NCI-H2029 treated with DMSO at 0.1 percent for 48 hours (cell line): ENCODE measurements at places on chromosomes 16 and 17.
A peak's percentile ranks its signal among the peaks of the same experiment; 100 is the strongest.

DNA sequence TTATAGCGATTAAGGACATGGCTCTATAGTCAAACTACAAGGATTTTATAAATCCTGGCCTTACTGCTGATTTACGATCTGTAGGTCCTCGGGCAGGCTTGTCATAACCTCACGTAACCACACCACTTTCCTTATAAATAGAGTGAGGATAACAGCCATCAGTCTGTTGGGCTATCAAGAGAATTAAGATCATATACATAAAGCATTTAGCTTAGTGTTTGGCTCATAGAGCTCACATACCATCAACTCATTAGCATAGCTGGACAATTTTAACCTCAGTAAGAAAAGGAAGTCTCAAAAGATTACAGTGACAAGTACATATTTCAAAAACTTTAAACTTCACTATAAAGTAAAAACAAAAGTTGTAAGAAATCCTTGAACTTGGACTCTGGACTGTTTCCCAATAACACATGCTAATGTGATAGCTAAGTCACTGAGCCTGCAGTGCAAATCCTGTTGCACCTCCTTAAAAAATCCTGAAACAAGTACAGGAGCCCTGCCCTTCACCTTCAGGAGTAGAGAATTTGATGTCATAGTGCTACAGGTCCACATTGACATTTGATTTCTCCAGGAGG lies 20.8 kb upstream of the CLEC3A start:
- DNase-seq: no peak

- peak; percentile 12 for DNase-seq
Measured at GRCh38 chr17:7841915-7842379, 7.9 kb downstream of the KDM6B start.

DNA sequence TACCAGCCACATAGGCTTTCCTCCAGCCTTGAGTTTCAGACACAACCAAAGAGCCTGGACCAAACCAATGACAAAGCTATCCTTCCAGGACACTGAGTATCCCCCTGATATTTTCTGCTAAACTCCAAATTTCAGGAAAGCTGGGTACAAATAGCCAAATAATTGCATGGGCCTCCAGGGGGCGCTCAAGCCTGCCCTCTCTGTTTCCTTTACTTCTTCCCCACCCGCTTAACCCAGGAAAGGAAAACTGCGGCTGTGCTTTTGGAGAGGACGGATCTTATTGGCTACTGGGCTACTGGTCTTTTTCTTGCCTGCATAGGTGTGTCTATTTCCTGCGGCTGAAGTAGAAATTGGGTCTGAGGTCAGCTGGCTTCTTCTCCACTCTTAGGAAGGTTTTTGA lies 30.1 kb downstream of the GNGT2 start:
- DNase-seq: peak; percentile 2

DNA sequence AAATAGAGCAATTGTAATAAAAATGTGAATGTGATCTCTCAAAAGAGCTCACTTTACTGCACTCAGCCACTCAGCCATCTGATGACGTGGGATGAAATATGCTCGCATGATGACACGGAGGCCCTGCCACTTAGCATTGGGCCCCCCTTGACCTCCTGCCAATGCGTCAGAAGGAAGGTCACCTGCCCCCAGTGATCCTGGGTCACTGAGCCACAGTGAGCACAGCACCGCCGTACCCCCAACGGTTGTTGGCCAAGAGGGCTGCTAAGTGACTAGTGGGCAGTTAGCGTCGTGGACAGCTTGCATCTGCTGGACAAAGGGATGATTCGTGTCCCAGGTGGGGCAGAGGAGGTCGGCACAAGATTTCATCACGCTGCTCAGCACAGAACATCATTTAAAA lies 22.9 kb downstream of the ZC3H18 start:
- no peak for DNase-seq

DNA sequence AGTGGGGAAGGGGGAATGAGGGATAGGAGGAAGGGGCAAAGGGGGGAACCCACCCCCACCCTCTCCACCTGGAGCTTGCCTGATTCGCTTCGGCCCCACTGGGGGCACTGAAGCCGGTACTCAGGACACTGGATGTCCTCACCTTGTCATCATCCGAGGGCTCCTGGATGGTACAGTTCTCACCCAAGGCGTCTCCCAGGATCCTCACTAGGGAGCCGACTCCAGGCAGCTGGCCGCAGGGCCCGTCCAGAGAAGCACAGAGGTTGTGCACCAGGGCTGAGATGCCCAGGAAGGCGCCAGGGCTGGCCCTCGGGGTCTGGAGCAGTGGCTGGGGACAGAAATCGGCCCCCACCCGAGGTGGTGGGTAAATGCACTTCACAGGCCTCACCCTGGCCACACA lies 92.3 kb downstream of the LITAF start:
- DNase-seq: no peak

DNA sequence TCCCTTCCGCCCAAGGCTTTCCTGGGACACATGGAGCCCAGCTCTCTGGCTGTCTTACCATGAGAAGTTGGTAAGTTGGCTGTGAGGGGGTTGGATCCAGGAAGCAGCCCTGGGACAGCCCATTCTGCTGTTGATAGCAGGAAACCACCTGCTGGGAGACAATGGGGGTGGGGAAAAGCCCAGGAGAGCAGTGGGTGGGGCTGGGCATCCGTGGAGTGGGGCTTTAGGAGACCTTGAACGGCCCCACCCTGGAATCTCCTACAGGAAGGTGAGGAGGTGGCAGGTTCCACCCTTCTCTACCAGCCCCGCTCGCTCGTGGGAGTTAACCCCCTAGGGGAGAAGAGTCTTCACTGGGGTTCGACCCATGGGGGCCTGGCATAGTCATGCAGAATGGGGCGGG lies 5.8 kb downstream of the TMEM92 start:
- no peak for DNase-seq

DNA sequence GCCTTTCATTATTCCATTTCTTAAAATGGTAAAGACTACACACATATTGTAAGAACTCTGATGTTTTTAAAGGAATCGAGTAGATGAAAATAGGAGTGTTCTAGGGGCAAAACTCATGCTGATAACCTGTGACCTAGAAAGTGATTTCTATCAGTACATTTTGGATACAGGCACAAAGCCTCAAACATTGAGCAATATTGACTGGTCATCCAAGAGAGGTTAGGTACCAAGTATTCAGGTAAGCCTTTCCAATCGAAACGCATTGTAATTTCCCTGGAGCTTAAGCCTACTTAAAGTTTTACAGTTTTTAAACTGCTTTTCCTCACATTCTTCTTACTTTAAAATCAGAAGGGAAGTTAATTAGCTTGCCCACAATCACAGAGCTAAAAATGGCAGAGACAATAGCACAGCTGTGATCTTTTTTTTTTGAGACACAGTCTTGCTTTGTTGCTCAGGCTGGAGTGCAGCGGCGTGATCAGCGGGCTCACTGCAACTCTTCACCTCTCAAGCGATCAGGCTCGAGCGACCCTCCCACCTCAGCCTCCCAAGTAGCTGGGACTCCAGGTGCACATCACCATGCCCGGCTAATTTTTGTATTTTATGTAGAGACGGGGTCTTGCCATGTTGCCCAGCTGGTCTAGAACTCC lies 3.3 kb downstream of the GOT2 start:
- no peak for DNase-seq

GRCh38 chr16:75086281-75086680 lies 30.3 kb downstream of the LDHD start:
- DNase-seq: no peak

DNA sequence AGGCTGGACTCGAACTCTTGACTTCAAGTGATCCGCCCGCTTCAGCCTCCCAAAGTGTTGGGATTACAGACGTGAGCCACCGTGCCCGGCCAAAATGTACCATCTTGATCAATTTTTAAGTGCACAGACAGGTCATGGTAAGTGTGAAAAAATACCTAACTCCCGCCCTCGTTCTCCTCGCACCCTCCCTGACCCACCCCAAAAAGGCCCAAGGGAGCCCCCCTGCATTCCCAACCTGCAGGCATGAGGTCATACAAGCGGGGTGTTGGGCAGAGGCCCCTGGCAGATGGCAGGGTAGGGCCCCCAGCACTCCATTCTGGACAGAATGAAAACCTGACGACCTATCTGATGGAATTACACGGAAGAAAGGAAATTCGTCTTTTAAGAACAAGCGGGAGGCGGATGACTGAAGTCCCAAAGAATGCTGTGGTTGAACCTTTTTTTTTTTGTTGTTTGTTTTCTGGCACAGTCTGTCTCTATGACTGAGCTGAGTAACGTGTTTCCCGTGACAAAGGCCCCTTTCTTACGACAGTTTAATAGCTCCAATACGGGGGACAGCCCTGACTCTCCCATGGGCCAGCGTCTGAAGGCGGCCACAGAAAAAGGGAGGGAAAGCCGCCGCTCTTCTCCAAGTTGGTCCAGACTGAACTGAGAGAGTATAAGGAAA lies 376.4 kb downstream of the SLC39A11 start:
- no peak for DNase-seq

DNA sequence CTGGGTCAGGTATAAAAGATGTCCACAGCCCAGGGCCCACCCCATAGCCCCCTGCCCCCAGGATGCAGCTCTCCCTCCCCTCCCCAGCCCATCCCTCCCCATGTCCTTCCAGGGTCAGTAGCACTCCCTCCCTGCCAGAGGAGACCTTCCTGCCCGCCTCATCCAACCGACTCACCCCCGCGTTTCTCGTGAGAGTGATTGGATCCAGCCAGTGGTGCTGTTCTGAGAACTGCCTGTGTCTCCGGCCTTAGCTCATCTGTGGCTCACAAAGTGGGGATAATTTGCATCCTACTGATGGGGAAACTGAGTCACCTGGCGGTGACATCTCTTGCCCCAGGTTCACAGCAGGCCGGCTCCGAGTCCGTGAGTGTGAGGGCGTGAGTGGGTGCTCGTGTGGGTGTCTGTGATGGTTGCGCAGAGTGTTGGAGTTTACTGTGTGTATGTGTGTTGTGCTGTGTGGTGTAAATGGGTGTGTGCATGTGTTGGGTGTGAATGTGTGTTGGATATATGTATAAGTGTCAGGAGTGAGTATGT lies 90.7 kb upstream of the GSE1 start:
- DNase-seq: no peak

- no peak for DNase-seq
Measured at GRCh38 chr16:50942143-50942542, 200.3 kb downstream of the CYLD start.

DNA sequence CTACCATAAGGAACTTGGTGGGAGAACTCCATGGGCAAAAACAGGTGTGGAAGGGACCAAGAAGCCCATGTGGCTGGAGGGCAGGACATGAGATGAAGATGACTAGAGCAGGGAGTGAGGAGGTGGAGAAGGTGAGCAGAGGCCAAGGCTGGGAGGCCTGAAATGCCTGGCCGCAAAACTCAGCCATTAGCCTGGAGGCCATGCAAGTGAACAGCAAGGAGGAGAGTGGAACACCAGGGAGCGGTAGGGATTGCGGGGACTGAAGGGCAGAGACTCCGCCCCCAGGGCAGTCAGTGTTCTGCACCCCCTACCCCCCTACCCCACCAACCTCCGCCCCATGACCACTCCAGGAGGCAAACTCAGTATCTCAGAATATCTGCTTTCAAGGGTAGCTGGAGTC lies 17.0 kb downstream of the BCL7C start:
- DNase-seq: no peak

GRCh38 chr16:31141489-31142108 lies 6.1 kb upstream of the PRSS8 start:
- DNase-seq: no peak

DNA sequence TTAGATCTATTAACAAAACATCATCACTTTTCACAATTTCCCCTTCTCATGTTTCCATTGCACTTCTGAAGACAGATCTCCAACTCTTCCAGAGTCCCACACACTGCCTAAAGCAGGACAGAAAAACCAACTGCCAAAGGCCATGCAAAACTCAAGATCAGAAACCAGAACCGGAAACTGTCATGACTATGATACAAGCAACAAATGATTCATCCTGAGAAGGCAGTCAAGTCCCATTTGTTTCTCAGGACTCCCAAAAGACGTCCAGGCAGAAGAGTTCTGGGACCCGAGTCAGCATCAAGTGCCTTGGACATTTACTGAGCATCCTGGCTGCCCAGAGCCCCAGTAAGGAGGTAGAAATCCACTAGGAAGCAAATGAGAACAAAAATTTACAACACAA lies 38.8 kb downstream of the ERN1 start:
- no peak for DNase-seq

- no peak for DNase-seq
Measured at GRCh38 chr17:6491071-6491700, 46.9 kb downstream of the PIMREG start.

- no peak for DNase-seq
Measured at GRCh38 chr16:22008215-22009059, 526 bp downstream of the MOSMO start.

DNA sequence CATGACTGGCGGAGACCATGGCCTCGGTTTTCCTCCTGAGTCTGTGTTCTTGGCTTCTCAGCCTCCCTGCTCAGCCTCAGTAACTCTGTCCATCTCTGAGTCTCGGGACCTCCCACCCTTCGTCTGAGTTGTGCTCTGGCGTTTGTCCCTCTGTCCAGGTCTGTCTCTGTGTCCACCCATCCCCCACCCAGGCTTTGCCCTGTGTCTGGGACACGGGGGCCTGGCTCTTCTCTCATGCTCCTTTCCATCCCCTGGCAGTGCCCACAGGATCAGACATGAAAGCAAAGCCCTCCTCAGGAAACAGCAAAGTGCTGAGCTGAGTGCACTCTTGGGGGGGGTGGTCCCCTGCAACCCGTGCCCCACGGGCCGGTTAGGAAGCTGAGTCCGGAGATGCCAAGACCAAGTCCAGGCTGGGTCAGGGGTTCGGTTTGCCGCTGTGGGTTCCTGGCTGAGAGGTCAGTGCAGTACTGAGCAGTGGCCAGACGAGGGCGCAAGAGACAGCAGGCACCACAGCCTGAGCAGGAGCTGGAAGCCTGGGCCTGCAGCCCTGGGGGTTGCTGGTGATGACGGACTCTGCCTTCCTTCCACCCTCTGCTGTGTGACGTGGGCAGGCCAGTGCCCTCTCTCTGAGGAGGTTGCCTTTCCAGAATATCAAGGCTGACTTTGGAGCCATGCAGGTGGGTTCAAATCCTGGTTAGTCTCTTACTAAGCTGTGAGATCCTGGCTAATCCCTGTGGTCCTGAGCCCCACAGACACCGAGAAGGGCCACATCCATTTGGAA lies 2.5 kb downstream of the P2RX1 start:
- DNase-seq: peak; percentile 14

- no peak for DNase-seq
Measured at GRCh38 chr17:20981046-20981920, 61.5 kb downstream of the USP22 start.

GRCh38 chr16:23877107-23878070 lies 41.6 kb downstream of the PRKCB start:
- no peak for DNase-seq

- DNase-seq: no peak
Measured at GRCh38 chr16:71631776-71632175, 5.8 kb downstream of the MARVELD3 start.

GRCh38 chr16:24853830-24854229 lies 8.1 kb downstream of the SLC5A11 start:
- no peak for DNase-seq

DNA sequence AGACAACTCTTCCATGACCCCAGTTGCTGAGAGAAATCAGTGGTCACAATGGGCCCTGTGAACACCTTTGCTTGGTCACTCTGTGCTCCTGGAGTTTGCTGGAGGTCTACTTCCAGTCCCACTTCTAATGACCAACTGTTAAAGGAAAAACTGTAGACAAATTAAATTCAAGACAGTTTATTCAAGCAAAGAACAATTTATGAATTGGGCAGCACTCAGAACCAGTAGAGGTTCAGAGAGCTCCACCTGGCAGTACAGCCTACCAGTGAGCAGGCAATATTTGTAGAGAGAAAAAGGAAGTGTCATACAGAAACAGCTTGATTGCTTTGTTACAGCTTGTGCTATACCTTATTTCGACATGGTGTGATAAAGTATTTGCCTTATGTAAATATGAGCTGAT lies 116.5 kb downstream of the HS3ST3B1 start:
- no peak for DNase-seq
